ENCODE measurements at places on chromosomes 4 and X.
A peak's percentile ranks its signal among the peaks of the same experiment; 100 is the strongest.

DNA sequence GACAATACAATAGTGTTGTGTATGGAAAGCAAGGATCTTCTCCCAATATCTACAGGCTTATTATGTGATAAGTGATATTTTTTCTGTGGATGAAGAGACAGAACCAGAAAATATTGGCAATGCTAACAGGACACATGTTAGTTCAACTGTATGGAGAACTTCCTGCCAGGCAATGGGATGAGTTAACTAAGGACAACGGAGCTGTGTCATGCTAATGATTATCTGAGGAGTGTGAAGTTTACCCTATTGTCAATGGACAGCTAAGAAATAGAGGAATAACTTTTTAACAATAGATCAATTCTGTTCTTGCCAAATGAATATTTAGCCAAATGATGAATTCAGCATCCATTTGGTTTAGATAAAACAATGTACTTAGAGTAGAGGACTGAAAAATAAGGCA, 180.0 kb downstream of the GALNTL6 start:
- DNase-seq = no peak

DNA sequence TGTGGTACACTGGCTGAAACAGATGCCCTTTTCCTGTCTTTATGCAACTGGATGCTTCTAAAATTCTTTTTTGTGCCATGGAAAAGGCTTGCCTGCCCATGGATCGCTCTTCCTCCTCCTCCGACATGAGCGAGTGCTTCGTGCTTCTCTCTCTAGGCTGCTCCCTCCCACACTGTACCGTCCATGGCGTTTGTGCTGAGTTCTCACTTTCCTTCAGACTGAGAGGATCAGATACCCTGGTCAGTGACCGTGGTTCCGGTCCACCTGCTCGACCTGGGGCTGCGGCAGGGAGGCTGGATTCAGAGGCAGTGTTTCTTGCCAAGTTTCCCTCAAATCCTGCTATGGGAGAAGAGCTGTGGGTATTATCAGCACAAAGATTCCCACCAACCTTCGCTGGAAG, 10.2 kb upstream of the CLDN24 start:
- DNase-seq = no peak

DNA sequence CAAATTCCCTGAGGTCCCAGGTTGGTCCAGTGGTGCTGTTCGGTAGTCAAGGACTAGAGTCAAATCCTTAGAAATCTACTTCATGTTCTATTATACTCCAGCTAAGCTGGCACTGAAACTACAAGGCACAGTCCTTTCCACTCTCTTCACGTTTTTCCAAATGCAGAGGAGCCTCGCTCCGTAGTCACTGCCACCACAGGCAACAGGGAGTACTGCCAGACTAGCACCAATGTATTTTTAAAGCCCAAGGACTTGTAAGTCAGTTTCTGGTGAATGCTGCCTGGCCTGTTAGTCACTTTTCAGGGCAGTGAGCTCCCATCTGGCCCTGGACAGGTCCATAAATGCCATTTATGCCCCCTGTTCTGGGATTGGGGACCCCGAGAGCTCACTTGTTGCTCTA, 323.5 kb downstream of the FAM47A start:
- DNase-seq = no peak

DNA sequence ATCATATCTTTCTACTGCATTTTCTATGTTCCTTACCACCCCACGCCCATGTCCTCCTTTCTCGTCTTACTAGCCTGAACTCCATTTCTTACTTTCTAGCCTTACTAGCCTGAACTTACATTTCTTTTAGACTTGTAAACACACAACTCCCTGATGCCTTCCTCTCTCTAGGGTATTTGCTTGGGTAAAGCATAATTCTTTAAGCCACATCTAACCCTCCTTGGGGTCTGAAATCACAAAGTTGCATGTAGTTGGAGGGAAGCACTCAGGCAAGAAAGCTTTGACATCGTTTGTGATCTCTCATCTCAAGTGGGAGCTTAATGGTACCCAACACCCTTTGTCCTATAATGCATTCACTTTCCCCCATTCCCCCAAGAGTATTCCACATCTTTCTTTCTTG, 124.4 kb downstream of the SPOCK3 start:
- no peak for DNase-seq

GRCh38 chr4:162163892-162164759, at the start of gene FSTL5:
FSTL5 (minus strand) TSS chr4:162164000; CDS start chr4:162111396, 52,604 bp downstream.
- DNase-seq = no peak

GRCh38 chr4:20844311-20844710, 144.1 kb downstream of the PACRGL start:
- no peak for DNase-seq

DNA sequence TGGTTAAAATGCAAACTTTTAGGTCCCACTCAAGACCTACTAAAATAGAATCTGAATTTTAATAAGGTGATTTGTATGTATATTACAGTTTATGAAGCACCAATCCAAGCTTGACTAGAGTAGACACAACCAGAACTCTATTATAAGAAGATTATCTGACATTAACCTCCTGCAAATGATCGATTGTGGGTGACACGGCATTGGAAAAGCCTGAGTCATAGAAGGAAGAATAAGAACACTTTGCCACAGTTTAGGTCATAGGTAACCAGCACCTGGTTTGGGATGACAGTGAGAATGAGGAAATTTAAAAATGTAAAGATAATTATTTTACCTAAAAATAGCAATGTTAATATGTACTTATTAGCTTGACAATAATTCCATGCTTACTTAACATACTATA, 15.2 kb downstream of the PDGFC start:
- no peak for DNase-seq

GRCh38 chr4:8342651-8343261, 73.2 kb downstream of the HTRA3 start:
- DNase-seq = no peak

DNA sequence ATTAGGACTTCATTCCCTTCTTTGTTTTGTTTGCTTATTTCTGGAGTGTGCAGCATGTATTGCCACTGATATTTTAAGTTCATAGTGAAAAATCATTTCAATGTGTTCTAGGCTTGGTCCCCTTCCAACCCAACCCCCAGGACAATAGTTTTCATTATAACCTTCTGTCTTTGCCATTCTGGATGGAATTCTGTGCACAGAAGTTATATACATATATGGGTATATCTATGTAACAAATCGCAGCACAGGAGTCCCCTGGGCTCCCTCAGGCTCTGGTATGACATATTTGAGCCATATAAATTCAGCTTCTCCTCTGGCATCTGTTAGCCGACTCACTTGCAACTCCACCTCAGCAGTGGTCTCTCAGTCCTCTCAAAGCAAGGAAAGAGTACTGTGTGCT, at the start of gene TNMD:
Gene TNMD (plus strand): TSS at position 326 of the 400 bp plus-strand sequence. CDS start 83 bp downstream, outside the sequence.
- DNase-seq = no peak

DNA sequence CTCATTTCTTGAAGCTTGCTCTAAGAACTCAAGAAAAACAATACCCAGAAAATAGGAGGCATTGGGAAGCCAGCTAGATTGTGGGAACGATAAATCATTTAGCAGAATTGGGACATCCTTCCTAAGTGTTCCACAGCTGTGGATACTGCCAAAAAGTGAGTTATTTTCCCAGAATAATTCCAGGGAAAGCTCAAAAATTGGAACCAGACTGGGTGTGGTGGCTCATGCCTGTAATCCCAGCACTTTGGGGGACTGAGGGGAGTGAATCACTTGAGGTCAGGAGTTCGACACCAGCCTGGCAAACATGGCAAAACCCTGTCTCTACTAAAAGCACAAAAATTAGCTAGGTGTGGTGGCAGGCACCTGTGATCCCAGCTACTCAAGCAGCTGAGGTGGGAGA, 68.2 kb upstream of the GK2 start:
- DNase-seq = no peak

DNA sequence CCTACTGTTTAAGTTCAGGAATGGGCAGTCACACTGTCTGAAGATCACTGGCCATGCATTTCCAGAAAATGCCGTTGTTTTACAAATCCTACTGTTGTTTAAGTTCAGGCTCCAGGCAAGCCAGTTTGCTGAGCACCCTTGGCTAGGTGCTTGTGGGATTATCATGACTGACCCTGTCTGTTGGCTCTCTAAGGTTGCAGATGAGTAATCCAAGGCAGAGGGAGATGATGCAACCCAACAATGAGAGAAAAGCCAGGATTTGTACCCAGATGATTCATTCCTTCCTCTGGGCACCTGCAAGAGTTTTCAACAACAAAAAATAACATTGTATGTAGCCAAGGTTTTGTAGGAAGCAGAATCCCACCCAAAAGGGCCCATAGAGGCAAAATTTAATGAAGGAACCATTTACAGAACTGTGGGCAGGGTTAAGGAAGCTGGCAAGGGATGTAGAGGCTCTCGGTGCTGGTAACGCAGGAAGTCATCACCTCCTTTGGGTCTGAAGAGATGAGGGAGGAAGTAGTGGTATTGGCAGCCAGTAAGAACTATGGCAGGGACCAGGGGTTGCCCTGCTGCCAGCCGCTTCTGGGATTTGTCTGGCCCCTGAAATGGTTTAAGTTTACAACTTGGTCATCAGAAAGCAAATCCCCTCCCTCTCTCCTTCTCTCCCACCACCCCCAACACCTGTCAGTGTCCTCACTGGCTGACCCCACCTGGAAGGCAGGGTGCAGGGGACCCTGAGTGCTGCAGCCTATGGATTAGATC, 54.8 kb downstream of the MSX1 start:
- no peak for DNase-seq

DNA sequence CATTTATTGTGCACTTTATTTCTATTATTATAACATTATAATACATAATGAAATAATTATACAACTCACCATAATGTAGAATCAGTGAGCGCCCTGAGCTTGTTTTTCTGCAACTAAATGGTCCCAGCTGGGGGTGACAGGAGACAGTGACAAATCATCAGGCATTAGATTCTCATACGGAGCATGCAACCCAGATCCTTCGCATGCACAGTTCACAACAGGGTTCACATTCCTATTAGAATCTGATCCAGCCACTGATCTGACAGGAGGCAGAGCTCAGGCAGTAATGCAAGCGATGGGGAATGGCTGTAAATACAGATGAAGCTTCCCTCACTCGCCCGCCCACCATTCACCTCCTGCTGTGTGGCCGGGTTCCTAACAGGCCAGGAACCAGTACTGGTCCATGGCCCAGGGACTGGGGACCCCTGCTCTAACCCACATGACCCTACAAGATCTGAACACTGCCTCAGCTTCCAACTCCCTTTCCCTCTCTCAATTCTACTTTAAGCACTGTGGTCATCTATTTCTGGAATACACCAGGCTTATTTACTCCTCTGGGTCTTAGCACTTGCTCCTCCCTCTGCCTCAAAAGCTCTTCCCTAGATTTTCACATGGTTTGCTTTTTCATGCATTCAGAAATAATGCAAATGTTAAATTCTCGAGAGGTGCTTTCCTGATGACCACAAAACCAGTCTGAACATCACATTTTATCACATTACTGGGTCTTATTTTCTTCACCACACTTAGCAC, 166.8 kb upstream of the HCCS start:
- no peak for DNase-seq

- no peak for DNase-seq
Measured at GRCh38 chr4:109562457-109563239, 2.6 kb downstream of the MCUB start.

GRCh38 chr4:83574247-83574646, 38.3 kb downstream of the GPAT3 start:
- no peak for DNase-seq

- DNase-seq = no peak
Measured at GRCh38 chrX:16155581-16156096, 11.6 kb upstream of the MAGEB17 start.

GRCh38 chrX:39750848-39751247, 346.9 kb downstream of the BCOR start:
- DNase-seq = no peak

DNA sequence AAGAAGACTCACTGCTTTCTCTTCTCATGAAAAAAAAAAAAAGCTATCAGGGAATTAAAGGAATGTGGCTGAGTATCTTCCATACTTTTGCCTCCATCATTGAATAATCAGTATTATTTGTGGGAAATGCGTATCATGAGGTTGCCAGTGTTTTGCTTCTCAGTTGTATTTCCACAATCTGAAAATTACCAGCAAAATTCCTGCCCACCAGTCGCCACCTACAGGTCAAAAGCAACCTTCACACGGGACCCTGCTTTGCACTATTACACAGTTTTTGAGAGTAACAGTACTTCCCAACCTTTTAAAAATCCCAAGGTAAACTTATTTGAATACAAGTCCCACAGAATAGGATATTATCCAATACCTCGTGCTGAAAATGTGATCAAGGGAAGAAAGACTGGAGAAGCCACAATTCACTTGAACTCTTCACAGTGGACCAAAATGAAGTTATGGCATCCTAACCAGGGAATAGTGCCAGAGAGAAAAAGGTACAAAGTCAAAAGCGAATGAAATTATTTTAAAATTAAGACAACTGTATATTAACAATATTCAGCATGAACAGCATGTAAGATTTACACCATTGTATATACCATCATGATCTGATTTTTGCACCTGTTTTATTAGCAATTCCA, 30.4 kb downstream of the PGRMC1 start:
- peak; percentile 19 for DNase-seq

DNA sequence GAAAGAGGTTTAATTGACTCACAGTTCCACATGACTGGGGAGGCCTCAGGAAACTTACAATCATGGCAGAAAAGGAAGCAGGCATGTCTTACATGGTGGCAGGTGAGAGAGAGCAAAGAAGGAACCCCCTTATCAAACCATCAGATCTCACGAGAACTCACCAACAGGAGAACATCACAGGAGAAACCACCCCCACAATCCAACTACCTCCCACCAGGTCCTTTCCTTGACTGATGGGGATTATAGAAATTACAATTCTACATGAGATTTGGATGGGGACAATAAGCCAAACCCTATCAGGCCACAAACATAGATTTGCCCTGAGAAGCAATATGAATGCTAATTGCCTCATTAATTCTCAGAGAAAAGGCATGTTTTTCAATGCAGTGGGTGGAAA, 138.2 kb upstream of the RAPGEF2 start:
- DNase-seq = no peak

DNA sequence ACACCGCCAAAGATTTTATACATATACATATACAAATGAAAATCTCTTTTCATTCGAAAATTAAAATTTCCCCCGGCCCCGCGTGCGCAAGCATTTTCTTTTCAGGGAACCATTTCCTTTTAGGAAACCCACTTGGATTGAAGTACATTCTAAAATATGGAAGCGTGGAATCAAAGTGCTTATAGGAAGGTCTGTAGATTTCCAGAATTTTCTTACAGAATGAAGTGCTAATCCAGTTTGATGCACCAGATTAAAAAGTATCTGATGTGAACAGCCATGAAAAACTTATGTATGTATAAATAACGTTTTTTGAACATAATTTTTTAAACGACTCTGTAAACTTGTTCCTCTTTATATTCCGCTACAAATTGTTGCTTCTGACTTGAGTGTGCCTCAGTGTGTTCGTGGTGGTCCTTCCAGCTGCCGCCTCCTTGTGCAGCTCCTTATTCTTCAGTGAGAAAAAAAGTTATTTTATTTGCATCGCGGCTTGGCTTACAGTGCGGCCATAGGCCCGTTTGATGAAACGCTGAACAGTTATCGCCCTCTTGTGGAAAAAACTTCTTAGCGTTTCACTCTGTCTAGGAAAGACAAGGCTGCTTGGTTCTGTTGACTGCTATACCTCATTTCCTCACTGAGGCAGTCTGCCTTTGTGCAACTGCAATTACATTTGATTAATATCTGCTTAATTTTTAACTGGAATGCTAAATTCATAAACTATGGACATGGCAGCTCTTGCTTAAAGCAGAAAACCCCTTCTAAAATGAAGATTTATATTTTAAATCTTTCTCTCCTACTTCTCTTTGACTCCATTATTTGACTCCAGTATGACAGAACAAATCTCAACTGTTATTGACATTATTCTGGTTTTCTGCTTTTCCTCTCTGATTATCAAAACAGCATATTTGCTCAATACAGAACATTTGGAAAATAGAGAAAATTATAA, 4.7 kb upstream of the NKX6-1 start:
- DNase-seq = peak; percentile 73

GRCh38 chr4:129364747-129365452, 268.9 kb downstream of the C4orf33 start:
- no peak for DNase-seq

All from hepatic stellate cell (primary cell).